ENCODE measurements at places on chromosomes 13 and 19.

DNA sequence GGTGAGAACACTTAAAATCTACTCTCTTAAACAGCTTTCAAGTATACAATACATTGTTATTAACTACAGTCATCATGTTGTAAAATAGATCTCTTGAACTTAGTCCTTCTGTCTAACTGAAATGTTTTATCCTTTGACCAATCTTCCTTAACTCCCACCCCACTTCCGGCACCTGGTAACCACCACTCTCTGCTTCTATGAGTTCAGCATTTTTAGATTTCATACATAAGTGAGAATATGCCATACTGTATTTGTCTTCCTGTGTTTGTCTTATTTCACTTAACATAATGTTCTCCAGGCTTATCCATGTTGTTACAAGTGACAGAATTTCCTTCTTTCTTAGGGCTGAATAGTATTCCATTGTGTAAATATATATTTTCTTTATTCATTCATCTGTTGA is 144.1 kb upstream of the TRPC4 start:
- no peak for DNase-seq

DNA sequence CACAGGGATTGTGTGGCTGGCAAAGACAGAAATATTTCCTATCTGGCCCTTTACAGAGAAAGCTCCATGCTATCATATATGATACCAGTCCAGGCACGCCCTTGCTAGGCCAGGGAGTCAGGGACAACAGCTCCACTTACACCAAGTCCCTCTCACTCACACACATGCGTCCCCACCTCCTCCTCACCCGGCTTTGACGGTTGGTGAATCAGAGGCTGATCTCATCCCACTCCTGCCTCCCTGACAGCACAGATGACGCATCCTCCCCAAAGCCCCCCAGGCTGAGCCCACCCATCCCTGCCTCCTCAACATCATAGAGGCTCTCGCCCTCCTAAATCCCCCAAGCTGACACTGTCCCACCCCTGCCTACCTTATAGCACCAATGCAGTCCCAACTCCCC is 62.7 kb downstream of the F2RL3 start:
- no peak for DNase-seq

DNA sequence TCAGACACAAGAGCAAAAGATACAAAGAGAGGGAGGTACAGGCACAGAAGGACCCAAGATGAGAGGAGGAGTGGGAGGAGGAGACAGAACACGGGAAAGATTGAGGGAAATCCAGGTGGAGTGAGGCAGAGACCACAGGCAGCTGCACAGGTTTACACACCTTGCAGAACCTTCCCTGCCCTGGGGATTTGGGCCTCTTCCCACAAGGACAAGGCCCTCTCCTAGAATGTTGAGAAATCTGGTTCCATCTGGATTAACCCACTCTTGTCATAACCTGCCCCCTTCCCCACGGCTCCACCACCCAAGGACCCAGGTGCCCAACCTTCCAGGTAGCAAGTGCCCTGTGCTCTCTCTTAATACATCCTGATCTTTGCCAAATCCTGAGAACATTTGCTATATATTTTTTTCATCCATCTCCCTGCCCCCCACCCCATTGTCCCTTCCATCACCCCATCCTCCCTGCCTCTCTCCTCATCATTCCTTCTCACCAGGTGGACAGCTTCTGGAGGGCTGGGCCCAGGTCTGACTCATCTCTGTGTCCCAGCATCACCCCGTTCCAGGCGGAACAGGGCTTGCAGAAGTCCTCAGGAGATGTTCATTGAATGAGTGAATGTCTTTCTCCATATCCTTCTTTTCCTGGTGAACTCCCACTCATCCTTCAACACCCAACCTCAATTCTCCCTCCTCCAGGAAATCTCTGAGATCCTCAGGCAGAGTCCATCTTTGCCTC is 8.8 kb upstream of the KLK8 start:
- no peak for DNase-seq

GRCh38 chr13:69423844-69424243 is 683.8 kb upstream of the ATXN8OS start:
- no peak for DNase-seq

GRCh38 chr19:10430505-10431253 is 10.3 kb downstream of the PDE4A start:
- DNase-seq: no peak

DNA sequence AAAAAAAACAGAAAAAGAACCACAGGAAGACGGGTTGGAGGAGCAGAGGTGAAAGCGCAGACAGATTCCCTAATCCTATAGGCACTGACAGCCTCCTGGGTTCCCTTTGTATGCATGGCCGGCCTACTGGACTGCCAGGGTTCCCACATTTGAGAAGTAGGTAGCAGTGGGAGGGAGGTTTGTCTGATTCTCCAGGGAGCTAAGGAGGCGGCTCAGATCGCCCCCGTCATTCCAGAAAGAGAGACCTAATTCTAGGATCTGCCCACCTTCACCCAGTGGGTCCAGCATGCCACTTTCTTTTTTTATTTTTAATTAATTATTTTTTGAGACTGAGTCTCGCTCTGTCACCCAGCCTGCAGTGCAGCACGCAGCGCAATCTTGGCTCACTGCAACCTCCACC is 9.7 kb upstream of the CCL25 start:
- no peak for DNase-seq

DNA sequence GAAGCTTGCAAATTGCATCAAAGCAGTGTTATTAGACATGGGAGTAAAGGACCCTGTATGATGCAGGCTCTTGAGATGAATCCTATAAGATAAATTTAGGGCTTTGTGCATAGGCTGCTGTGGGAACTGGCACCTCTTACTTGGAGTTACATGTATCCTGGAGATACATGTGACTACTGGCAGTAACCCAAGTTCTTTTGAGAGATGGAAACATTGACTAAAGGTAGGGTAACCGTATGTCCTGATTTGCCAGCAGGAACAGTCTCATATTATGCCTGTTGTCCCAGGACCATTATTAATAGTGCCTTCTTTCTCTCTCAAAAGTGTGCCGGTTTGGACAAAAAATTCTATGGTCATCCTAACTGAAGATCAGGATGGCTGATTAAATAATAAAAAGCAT is 195.4 kb downstream of the LACC1 start:
- no peak for DNase-seq

- peak; percentile 47 for DNase-seq
Measured at GRCh38 chr19:1942078-1942933, 1.3 kb downstream of the CSNK1G2 start.

- peak; percentile 7 for DNase-seq
Measured at GRCh38 chr13:113207890-113208420, 514 bp downstream of the PCID2 start.

DNA sequence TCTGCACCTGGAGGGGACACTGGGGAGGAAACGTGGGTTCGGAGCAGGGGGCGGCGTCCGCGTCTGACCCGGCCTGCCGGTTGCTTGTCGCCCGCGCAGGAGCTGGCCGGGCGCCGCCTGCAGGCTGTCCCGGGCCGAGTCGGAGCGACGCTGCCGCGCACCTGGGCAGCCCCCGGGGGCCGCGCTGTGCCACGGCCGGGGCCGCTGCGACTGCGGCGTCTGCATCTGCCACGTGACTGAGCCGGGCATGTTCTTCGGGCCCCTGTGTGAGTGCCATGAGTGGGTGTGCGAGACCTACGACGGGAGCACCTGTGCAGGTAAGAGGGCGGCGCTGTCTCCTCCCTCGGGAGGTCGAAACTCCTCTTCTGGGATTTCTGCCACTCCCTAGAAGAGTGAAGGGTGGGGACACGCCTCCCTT is 1.3 kb downstream of the ITGBL1 start:
- no peak for DNase-seq

GRCh38 chr13:51584731-51585672 is 740 bp downstream of the WDFY2 start:
- no peak for DNase-seq

DNA sequence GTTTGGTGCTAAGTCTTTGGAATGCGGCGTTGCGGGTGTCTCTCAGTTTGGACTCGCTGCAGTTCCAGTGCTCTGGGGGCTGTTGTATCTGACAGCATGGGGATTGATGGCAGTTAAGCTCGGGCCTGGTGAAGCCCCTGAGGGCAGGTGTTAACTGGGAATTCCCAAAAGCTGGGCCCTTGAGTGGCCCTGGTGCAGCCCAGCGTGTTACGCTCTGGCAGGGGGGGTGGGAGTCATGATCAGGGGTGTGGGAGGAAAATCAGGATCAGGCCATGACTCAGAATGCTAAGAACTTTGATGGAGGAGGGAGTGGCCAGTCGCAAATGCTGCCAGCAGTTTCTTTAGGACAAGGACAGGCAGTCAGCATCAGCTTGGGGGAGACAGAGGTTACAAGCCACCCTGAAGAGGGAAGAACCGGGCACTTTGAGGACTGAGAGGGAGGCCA is 19.6 kb downstream of the AP2A1 start:
- DNase-seq: no peak

DNA sequence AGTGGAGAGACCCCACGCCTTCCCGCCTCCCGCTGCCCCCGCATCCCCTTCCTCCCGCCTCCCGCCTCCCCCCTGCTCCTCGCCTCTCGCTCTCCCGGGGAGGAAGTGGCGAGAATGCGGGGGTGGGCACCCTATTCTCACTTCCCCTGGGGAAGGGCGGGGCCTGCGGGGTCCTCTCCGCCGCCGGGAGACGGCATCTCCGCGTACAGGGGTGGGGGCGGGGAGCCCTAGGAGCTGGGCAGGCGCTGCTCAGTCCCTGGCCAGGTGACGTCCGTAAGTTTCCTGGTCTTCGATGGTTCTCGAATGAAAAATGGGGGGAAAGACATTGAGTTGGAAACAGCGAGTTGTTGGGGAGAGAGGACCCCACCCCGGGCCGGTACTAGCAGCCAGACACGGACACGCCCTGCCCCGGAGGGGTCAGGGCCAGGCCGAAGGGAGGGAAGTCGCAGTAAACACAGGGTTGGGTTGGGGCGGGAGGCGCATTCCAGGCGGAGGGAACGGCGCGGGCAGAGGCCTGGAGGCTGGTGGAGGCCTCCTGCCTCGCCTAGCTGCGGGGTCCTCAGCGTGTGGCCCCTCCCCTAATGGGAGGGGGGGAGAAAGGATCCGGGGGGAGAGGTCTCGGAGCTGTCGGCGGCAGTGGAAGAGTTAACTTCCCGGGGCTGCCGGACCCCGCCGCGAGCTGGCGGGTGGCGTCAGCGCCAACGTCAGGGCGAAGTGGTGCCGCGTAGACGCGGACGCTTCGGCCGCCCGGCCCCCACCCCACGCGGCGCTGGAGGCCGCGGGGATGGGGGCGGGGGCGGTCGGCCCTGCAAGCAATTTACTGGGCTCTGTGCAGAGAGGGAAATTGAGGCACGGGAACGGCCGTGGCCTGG is 10.4 kb upstream of the JUND start:
- peak; percentile 77 for DNase-seq

- DNase-seq: no peak
Measured at GRCh38 chr19:42154471-42155323, 22.5 kb upstream of the POU2F2 start.

DNA sequence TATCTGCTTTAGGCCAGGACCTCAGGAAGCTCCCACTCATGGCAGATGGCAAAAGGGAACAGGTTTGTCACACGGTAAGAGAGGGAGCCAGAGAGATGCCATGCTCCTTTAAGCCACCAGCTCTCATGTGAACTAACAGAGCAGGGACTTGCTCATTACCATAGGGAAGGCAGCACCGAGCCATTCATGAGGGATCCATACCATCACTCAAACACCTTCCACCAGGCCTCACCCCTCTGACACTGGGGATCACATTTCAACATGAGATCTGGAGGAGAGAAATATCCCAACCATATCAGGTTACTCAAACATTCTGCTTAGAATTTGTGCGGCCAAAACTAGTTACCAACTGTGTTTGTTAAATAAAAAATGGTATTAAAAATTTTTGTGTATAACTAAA is 427.0 kb downstream of the UQCRFS1 start:
- no peak for DNase-seq

- DNase-seq: no peak
Measured at GRCh38 chr19:7661744-7662538, 6.9 kb upstream of the RETN start.

- DNase-seq: no peak
Measured at GRCh38 chr19:35074426-35075201, 33.1 kb downstream of the HPN start.
